ENCODE measurements at places on chromosomes 1 and 21.

- no peak for DNase-seq
Observed at GRCh38 chr1:101301446-101302057, 64.7 kb downstream of the S1PR1 start.

- DNase-seq, result no peak
Observed at GRCh38 chr1:206047271-206047670, 5.7 kb upstream of the RHEX start.

- no peak for DNase-seq
Observed at GRCh38 chr1:169874229-169874628, 19.5 kb downstream of the SCYL3 start.

- DNase-seq, result no peak
Observed at GRCh38 chr1:165215676-165216075, 140.8 kb downstream of the LMX1A start.

GRCh38 chr1:84842748-84843231, 50.2 kb downstream of the LPAR3 start:
- peak; percentile 37 for DNase-seq
